Stimulated activated naive CD8-positive, alpha-beta T cell treated with anti-CD3 and anti-CD28 coated beads, Interleukin-15, amount 100 ng/mL, for 72 hours (primary cell): ENCODE measurements at places on chromosomes 4 and X.
A peak's percentile ranks its signal among the peaks of the same experiment; 100 is the strongest.

DNA sequence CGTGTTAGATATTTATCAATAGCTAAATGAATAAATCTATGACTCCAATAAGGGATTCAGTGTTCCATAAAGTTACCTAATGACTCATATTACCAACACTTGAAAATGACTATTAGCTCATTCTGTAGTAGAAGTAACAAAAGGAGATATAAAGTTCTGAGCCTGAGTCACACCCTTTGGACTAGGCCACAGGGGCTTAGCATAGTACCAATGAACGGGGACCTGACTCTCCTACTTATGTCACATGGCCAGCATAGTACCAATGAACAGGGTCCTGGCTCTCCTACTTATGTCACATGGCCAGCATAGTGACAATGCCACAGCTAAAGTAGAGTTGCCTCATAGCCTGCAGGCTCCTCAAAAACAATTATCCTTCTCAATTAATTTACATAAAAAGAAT lies 43.7 kb downstream of the MAGEB16 start:
- no peak for DNase-seq

- DNase-seq: no peak
These were observed 493.4 kb downstream of the INPP4B start for GRCh38 chr4:142352712-142353111.

GRCh38 chrX:130055103-130055502 lies 55.2 kb downstream of the ELF4 start:
- no peak for DNase-seq

GRCh38 chr4:153222707-153223426 lies 18.6 kb downstream of the TRIM2 start:
- DNase-seq: peak; percentile 29

DNA sequence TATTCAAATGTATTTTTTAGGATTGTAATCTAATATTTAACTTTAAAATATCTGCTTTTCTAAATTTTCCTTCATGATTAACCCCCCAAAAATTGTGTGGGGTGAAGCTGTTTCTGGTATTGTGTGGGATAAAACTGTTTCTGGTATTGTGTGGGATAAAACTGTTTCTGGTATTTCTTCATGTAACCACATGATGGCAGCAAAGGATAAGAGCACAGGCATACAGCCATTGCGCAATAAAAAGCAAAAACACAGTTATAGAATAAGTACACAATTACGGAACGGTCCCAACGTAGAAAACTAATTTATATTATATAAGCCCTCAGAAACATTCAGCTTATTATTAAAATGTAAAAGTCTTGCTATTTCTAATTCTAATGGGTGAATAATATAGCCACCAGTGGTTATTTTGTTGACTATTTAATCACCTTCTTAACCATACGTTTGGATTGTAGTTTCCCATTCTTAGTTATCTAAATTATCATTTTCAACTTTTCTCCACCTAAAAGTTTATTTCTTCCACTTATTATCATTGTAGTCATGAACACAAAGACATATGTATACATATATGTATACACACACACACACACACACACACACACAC lies 333.9 kb upstream of the FSTL5 start:
- DNase-seq: no peak

DNA sequence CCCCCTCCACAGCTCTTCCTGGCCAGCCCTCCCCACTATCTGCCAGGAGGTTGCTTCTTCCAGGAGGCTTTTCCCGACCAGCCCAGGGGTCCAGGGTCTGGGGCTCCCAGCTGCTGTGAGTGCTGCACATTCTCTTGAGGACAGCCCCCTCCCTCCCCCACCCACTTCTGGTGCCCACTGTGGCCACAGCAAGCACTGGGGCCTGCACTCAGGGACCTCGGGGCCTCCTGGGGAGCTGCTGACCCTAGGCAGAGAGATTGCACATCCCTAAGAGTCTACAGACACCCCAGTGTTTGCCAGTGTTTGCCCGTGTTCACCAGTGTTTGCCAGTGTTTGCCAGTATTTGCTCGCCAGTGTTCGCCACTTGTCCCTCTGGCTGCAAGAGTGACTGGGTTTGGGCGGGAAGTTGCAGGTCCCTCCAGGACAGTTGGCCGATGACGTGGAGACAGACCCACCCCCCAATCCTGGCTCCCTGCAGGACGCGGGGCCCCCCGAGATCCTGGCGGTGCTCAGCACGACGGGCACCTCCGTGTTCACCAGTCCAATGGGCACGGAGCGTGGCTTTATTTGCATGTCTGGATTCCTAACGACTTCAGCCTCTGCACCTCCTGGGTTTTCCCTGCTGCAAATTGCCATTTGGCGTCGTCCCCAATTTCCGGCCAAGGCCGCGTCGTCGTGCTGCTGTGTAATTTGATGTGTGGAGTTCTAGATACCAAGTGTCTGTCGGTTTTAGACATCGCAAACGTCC lies 87.5 kb upstream of the NKX1-1 start:
- DNase-seq: no peak

DNA sequence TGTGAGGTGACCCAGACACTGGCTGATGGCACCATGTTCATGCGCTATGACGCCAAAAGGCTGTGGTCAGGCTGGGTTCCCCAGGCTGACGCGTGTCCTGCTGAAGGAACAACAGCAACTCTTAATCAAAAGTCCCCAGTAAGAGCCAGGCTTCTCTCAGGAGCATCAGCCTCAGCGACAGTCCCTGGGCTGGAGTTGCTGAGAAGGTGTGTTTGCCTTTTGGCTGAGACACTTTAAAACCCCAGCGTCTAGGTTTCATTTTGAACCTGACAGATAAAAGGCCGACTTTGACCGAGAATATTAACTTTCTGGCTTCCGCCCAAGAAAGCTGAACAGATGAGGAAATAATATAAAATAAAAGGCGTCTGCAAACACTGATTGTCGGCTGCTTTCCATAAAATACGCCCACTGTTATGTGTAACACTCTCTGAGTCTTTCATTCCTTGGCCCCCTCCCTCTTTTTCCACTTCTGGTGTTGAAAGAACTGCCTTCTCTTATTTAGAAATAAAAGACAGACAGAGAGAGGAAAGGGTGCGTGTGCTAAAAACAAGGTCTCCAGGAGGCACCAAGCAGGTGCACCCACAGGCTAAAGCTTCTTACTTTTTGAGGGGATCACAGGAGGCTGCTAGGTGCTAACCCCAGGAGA lies 373.6 kb downstream of the MID1IP1 start:
- peak; percentile 56 for DNase-seq

DNA sequence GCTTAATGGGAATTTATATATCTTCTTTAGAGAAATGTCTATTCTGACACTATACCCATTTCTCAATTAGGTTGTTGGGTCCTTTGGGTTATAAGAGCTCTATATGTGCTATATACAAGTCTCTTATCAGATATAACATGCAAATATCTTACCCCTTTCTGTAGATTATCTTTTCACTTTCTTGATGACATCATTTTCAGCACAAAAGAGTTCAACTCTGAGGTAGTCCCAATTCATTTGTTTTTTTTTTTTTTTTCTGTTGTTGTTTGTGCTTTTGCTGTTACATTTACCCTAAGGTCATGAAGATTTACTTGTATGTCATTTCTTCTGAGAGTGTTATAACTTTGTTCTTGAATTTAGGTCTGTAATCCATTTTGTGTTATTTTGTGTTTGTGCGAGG lies 326.4 kb downstream of the CENPC start:
- no peak for DNase-seq

DNA sequence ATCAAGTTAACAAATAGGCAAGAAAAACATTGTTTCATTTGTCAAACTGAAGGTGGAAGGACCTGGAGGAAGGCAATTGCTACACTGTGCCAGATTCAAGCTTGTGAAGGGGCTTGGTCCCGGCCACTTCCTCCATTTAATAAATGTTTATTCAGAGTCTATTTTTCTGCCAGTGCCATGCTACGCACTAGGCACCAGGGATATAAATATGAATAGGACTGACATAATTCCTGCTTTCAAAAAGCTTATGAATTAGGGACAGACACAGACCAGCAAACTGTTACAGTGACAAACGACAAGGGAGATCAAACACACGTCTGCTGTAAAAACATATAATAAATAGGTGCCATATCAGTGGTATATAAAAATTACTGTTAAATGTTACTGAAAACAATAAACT lies 571 bp downstream of the TLR6 start:
- no peak for DNase-seq

- DNase-seq: no peak
These were observed 881.6 kb downstream of the PCDH18 start for GRCh38 chr4:136650541-136651277.

- DNase-seq: no peak
These were observed 993.6 kb downstream of the ARAP2 start for GRCh38 chr4:35250761-35251160.

DNA sequence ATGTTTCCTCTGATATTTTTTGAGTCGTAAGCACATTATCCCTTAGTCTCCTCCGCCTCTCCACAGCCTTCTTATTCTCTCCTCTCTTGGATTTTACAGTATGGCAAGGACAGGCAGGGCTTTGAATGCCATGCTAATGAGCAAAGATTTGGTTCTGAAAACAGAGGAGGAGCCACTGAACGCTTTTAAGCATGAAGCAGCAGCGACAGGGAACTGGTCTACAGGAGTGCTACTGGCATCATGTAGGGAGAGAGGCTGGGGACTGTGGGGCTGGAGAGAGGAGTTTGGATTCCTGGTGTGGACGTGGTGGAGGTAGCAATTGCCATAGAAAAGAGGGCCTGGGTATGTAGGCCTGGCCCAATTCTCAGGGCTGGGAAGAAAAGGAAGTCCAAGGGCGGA lies 4.6 kb upstream of the CD99L2 start:
- no peak for DNase-seq

DNA sequence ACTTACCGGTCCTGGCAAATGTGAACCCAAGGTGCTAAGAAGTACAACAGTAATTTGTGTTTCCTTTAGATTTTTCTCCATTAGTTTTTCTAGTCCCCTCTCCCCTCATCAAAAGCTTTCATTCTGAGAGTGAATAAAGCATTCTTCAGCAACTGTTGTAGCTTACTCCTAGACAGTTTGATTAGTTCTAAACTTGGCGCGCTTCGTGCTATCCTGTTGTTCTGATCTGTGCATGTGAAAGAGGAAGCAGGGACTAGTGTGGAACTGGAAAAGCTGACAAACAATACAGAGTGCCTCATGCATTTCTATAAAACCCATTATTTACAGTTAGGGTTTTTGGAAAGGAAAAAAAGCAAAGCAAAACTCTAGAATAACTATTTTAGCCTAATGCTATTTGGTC lies 556.9 kb upstream of the SLIT2 start:
- no peak for DNase-seq

DNA sequence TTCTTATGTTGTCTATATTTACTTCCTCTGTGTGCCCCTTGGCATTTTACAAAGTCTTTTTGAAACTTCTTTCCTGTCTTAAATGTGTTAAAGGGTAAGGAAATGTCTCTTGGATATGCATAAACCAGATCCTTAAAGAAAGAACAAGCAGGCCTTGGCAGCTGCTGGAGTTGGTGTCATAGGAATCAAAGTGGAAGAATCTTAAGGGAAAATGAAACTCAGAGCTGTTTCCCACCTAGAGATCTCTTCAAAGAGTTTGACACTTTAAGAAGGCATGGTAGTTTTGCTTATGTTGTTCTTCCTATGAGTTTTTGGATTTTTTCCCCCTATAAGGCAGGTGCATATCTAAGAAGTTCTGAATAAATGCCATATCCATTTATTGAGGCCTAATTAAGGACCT lies 37.0 kb upstream of the CWH43 start:
- no peak for DNase-seq

DNA sequence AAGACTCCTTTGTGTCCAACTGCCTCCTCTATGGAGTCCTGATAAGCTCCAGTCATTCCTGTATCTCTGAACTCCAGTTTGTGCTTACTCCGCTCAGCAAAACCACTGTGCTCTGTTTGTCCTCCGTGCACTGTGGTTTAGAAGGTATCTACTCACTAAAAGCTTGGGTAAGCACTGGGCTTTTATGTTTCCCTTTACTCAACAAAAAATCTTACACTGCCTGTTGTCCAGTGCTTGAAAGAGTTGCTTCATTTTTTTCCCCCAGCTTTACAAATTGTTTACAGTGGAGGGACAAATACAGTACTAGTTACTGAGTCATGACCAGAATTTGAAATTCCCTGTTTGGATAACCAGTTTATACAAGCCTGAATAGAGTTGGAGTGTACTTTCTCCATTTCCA lies 545.3 kb upstream of the FAT1 start:
- no peak for DNase-seq

DNA sequence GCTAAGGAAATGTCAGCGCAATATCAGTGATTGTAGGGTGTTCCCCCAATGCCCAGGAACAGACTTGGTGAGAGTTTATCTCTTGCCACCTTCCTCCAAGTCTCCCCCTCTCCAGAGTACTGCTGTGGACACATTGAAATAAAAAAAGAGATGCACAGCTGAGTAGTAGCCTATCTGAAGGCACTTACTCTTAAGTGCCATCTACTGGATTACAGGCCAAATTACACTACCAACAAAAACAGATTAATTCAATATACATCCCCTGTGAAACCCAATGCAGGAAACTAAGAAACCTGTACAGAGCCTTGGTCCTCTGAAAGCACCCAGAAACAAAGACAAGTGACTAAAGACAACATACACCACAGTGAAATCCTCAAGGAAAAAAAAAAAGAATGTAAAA lies 460.3 kb downstream of the ZIC3 start:
- no peak for DNase-seq

DNA sequence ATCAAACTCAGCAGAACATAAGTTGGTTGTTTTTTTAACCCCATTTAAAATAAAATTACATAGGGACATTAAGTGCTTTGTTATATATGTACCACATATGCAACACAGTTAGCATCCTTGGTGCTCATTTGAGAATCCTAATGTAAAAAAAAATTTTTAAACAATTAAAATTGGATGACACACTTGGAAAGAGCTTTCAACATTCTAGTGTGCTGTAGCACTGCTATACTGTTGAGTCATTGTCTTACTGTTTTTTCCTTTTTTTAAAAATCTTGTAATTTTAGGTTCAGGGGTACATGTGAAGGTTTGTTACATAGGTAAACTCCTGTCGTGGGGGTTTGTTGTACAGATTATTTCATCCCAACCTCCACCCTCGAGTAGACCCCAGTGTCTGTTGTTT lies 12.8 kb downstream of the THAP9 start:
- DNase-seq: no peak

GRCh38 chrX:65871671-65872311 lies 168.1 kb downstream of the VSIG4 start:
- no peak for DNase-seq

DNA sequence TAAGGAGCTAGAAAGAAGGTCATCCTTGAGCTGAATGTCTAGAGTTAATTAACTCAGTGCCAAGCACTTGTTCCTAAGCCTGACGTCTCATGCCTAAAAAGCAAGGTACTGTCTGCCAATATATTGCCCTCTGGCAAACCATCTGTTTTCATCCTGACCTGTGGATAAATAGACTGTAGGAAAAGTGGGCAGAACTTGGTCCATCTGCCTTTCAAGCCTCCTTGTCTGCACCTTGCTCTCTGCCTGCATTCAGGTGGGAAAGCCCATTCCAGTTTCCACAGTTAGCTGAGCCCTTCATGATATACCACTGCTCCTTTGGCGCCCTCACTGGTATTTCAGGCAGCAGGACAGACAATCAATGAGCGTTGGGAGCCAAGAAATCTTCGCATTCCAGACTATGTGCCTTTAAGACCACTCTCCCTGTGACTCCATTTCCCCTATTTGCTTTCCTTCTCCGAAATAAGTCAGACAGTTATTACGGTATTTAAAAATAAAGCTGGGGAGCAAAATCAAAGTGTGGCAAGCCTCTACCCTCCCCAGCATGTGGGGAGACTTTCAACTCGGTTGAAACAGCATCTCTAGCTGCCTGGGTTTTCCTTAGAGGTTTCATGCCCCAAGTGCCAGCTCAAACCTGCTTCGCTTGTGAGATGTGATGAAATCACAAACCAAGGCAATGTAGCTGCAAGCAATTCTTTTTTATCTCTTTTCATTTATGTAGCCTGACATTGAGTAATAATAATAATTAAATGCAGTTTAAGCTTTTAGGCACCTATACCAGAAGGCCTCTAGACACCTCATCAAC lies 2.5 kb upstream of the CCDC149 start:
- no peak for DNase-seq

GRCh38 chrX:71540801-71541200 lies 7.9 kb downstream of the OGT start:
- DNase-seq: no peak
